ENCODE measurements at places on chromosomes 16 and 17. TPM values are rescaled to one million over a fixed set of nuclear protein-coding genes. Genes with fewer than 3 reads are reported as not detected.

DNA sequence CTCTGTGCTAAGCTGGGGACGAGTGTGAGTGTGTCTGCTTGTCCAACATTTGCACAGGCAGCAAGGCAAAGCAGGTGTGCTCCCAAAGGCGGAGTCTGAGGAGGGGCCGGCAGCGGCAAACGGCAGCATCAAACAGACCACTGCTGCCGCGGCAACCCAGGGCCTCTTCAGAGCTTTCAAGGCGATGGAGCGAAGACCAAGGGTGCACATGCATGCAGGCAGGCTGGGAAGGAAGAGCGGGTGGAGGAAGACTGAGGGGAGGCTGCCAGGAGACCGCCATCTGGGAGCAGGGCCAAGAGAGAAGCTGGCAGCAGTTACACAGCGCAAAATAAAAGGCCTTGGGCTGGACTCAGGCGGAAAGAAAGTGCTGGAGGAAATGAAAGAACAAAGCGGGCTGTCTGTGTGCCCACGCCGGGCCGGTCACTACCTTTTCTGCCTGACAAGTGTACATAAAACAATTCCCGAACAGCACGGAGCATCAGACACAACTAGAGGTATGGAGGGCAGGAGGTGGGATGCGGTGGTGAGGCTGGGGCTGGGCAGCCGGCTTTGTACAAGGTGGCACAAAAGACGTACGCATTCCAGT lies 8.5 kb downstream of the TIMM22 start:
- peak; percentile 58 for DNase-seq

NPIPA5 gene
- 19.0 TPM for total RNA-seq

PRSS33 gene
- not detected for total RNA-seq

MYH2 gene
- 0.16 TPM for total RNA-seq

- no peak for DNase-seq
These were observed 3.6 kb upstream of the KDM8 start for GRCh38 chr16:27199736-27200135.

DNA sequence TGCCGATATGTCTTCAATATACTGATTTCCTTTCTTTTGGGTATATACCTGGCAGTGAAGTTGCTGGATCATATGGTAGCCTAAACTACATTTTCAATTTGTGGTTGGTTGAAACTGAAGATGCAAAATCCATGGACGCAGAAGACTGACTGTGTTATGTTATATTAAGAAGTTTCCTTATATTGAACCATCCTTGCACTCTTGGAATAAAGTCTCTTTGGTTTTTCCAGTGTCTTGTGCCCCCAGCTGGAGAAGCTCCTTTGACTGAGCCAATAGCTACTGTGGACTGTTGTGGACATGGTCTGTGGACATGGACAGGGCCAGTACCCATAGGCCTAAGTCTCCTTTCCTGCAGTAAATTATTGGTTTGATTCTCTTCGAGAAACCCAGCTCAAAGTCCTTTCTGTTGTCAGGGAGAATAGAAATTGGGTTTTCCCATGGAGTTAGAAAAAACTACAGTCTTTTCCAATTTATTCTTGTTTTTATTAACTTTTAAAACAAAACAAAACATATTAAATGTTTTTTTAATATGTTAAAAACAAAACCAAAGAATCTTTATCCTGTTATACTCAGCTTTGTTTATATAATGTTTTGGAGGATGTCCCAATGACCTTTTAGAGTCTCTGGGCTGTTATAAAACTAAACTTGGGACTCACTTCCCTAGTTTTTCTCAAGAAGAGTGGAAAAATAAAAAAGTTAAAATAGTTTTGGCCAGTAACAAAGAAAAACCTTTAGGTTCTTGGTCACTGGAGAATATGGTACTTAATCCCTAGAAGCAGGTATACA lies 15.2 kb upstream of the IL34 start:
- no peak for DNase-seq

TNFRSF13B gene
- total RNA-seq, result 2.9 TPM

DNA sequence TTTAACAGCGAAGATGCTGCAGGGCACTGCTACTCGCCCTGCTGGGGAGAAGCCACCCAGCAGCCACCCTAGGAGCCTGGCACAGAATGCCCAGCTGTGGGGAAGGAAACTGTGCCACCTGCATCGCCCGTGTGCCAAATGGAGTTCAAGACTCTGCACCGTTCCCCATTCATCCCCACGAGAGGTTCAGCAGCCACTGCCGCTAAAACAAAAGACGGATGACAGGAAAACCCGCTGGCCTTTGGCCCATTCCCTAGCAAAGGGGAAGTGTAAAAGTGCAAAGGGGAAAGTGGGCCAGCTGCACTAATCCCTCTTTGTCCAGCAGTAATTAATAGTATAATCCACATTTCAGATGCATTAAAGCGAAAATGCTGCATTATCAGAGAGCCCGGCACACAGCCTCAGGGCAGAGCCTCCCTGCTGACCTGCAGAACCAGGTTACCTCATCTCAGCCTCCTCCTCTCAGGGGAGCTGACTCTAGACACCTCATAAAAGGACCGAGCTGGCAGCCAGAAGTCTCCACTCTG lies 37.7 kb downstream of the ZFHX3 start:
- DNase-seq, result no peak

DNA sequence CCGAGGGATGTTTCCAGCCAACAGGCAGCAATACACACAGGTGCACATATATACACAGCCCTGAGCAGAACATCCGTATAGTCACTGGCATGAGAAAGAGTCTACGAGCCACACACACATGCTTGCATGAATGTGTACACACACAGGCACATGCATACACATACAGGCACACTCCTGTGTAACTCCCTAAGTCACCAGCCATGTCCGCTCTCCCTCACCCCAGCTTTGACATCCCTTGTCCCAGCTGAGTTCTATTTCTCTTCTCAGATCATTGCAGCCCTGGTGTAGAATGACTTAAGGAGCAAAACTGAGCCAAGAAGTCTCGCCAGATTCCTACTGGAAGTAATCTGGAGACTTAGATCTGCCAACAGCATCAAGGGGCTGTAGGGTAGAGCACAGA lies 13.1 kb downstream of the CDRT4 start:
- no peak for DNase-seq

DNA sequence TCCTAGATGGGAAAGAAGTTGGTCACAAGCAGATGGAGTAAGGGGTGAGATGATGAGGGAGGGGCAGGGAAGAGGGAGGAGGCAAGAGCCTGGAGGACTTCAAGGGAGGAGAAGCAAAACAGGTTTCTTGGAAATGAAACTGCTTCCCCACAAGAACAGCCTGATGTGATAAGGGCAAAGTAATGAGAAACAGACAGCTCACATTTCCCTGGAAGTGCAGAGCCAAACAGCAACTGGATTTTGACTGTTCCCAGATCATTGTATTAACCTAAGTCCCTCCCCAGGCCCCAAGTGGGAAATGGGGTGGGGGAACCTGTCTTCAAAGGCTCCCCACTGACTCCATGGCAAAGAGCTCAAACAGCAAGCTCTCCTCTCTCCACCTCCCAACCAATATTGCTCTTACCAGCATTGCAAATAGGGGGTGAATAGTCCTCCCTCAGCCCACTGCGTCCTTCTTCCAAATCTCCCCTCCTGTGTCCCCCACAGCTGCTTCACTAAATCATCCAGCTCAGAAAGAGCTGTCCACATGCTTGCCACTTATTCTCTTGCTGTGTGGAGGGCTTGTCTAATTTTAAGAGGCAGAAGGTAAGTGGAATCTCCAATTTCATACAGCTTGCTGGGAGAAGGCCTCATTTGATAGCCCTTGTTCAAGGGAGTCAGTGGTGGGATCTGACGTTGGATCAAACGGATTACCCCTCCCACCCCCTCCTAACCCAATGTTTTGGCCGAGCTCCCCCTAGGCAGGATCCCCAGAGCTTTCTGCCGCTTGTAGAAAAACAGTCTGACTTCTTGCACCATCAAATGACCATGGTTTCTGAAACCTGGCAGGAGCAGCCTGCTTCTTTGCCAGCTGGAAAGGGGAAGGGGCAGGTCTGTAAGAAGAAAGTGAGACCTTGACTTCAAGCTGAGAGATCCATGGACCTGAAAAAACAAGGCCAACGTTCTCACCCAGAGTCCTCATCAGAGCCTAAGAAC lies 56.3 kb upstream of the SMIM36 start:
- DNase-seq, result no peak

DNA sequence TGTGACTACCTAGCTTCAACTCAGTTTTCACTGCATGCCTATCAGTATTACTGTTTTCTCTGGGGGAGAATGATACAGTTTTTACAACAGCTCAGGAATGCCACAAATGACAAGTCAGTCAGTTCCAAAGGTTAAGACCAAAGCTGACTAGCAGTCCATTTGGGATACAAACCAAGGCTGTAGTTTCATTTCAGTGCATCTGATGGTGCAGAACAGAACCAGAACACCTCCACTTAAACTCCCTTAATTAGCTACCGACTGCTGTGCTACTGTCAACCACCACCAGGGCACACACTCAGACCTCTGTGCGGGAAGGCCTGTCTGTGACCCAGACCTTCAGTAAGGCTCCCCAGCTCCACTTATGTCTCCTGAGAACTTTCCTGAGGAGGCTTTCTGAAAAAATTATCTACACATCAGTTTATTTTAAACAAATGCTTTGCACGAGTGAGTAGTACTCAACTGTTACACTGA lies 20.4 kb downstream of the NFE2L1 start:
- DNase-seq, result no peak

GRCh38 chr16:1311738-1312466 lies 2.5 kb downstream of the UBE2I start:
- no peak for DNase-seq

ABCA10 gene
- total RNA-seq, result 16.1 TPM

DNA sequence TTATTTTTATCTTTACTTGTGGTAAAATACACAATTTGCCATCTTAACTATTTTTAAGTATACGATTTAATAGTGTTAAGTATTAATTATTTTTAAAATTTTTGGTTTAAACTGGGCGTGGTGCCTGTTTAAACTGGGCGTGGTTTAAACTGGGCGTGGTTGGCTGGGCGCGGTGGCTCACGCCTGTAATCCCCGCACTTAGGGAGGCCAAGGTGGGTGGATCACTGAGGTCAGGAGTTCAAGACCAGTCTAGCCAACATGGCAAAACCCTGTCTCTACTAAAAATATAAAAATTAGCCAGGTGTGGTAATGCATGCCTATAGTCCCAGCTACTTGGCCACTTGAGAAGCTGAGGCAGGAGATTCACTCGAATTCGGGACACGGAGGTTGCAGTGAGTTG lies 4.0 kb upstream of the CCDC43 start:
- no peak for DNase-seq

DNA sequence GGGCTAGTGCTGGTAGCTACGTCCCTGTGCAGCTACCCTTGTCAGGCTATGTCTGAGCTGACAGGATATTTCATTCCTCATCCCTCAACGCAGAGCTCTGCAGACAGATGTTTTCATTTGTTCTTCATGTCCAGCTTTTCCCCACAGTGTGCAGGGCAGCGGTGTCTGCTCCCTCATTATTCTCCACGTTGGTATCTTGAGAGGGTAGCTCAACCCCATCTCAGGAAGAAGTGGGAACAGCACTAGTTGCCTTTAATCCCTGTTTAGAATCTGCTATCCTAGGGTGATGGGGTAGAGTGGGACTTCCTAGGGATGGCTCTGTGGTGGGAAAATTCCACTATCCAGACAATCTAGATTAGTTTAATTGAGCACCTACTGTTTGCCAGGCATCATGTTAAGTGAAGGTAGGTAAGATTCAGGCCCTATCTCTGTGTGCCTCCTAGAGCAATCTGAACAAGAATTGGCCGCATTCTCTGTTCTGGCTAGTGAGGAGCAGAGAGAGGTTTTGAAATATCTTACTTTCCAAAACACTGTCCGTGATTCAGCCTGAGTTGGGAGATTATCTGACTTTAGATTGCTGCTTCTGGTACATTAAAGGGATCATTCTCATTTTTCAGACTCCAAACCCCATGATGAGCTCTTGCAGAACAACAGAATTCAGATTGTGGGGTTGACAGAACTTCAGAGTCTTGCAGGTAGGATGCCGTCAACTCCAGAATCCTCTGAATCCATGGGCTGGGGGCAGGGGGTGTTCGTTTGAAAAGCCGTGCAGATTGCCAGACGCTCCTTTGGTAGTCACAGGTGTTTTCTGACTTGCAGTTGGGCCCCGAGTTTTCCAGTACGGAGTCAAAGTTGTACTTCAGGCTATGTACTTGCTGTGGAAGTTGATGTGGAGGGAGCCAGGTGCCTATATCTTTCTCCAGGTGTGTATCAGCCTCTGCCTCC lies 963 bp downstream of the ALG1 start:
- no peak for DNase-seq

CFAP119 gene
- total RNA-seq, result 13.4 TPM

SLC26A11 gene
- total RNA-seq, result 12.0 TPM

DNA sequence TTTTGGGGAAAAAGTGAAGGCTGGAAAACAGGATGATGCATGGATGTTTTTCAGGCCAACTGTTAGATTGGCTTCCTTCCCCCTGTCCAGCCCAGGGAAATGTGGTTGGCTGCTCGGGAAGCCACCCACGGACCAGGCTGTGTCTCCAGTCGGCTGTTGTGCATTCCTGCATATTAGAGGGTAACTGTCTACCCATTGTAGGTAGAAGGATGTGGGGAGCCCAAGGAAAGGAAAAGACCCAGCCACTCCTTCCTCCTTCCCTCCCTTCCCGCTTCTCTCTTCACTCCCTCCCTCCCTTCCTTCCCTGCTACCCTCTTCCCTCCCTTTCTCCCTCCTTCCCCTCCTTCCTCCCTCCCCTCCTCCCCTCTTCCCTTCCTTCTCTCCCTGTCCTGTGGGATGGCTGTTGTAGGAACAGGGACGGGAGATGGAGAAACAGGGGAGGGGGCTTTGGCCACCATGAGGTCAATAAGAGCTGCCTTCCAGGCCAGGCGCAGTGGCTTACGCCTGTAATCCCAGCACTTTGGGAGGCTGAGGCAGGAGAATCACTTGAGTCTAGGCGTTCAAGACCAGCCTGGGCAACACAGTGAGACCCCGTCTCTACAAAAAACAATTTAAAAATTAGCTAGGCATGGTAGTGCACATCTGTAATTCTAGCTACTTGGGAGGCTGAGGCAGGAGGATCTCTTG lies 16.9 kb downstream of the SYT17 start:
- DNase-seq, result no peak

PKMYT1 gene
- 0.66 TPM for total RNA-seq

GRCh38 chr17:19539040-19539399 lies 5.4 kb downstream of the SLC47A1 start:
- no peak for DNase-seq

HCRT gene
- total RNA-seq, result not detected

MPP2 gene
- total RNA-seq, result 7.9 TPM

GRCh38 chr16:83686726-83687125 lies 121.1 kb upstream of the HSBP1 start:
- DNase-seq, result no peak

- no peak for DNase-seq
These were observed 20.5 kb downstream of the METTL9 start for GRCh38 chr16:21619765-21620425.

RBFOX1 gene
- not detected for total RNA-seq

DNA sequence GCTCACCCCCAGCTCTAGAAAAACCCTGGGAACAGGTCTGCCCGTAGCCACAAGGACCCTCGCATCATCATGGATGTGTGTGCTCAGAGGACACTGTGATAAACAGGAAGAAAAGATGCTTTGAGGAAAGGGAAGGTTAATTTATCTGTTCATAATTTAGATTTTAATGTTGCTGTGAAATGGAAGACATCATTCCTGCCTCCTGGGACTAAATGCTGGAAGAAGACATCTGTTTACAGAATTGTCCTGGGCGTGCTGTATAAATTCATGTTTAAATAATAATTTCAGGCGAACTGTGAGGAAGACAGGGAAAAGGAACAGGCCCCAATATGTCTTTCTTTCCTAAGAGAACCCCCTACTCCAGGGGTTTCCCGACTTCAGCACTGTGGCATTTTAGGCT lies 112.6 kb downstream of the SHISA6 start:
- DNase-seq, result no peak

- DNase-seq, result no peak
These were observed 138.0 kb upstream of the HS3ST2 start for GRCh38 chr16:22675745-22676540.

- DNase-seq, result no peak
These were observed 96.5 kb downstream of the ABCC1 start for GRCh38 chr16:16045879-16046278.

B4GALNT2 gene
- total RNA-seq, result 0.66 TPM

Data from breast epithelium (tissue), 4 donors.